ENCODE measurements at places on chromosomes 1 and 21. TPM values are rescaled to one million over a fixed set of nuclear protein-coding genes. Genes with fewer than 3 reads are reported as not detected.

DNA sequence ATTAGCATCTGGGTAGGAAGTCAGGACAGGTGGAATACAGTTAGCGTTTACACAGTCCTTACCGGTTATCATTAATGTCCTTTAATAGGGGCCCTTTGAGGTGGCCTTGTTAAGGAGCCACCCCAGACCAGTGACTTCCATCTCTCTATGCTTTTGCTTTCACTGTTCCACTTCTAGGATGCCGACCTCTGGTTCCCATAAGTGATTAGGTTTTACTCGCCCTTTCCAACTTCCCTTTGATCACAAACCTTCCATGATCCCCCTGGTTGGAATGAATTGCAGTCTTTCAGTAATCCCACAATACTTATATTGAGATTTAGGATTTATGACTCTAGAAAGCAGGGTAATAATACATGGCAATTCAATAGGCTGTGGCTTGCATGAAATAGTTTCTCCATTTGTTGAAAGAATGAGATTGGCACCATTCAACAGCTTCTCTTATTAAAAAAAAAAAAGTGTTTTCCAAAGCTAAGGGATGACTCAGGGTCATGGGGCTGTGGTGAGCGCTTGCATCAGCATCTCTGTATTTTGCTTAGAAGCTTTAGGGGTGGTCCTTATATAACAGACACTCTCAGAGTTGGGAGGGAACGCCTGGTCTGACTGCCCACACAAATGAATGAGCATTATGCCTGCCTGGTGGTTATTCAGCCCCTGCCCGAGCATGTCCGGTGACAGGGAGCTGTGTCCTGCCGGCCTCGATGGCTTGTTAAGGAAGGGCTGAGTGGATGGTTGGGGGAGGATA, 110.5 kb downstream of the CNIH3 start:
- H3K27ac ChIP-seq = no peak overlapping the region
- no peaks in the 10 kb centered on the region for H3K27me3 ChIP-seq
- DNase-seq = no peak
- H3K4me3 ChIP-seq = no peak overlapping the region
- no peaks in the 10 kb centered on the region for H3K36me3 ChIP-seq

DNA sequence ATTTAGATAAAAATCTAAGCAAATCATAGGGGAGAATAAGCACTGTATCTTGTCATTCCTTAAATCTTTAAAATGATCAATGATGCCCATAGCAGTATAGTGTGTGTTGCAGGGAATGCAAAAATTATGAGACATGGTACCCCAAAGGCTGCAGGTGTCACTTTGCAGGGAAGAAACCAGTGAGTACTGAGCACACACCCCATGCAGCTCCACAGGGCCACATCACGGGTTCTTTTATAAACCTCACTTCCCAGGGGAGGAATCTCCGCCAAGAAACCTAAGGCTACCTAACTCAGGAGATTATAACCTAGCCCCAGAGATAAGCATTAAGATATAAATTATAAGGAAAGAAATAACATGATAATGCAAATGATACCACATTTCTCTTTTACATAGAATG, 115.6 kb downstream of the APP start:
- no peaks in the 10 kb centered on the region for H3K27me3 ChIP-seq
- no peak overlapping the region for H3K4me3 ChIP-seq

Gene CD5L
- not detected for total RNA-seq

DNA sequence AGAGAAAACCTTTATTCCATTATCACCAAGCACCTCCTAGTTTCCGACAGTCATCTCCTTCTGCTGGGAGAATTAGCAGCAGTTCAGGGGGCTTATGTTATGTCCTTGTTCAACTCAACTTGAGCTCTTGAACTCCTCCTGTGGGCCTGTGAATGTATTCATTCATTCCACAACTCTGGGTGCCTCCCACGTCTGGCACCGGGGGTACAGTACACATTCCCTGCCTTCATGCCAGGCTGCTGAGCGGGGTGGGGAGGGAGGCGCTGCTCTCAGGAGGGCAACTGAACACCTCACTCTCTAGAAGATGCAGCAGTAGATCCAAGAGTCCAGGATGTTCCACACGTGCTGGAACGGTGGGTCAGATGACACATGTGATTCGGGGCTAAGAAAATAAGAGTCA, 4.3 kb upstream of the MX2 start:
- peaks cover 29% of the 10 kb centered on the region for H3K27me3 ChIP-seq
- no peaks in the 10 kb centered on the region for H3K36me3 ChIP-seq
- no peaks in the 10 kb centered on the region for H3K4me1 ChIP-seq
- no peak overlapping the region for H3K4me3 ChIP-seq
- no peak overlapping the region for H3K27ac ChIP-seq

DNA sequence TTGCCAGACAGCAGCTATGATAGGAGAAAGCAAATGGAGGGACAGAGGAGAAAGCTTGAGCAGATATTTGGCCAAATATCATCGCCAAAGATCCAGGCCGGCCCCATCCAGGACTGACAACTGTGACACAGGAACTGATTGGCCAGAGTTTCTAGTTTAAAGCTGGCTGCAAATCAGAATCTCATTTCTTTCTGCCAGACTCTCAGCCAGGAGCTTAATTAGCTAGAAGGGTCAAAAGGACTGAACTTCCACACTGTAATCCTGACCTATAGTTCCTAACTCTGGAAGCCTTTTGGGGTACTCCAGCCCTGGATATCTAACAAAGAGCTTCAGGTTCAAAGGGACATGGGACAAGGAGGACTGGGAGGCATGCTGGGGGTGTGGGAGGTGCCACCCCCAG, 106.7 kb upstream of the GNG12 start:
- no peak overlapping the region for H3K4me3 ChIP-seq

Gene XCL2
- total RNA-seq = not detected

Gene TIE1
- 0.31 TPM for total RNA-seq

Gene PCAT6
- 2.4 TPM for total RNA-seq

Gene CYP4A11
- not detected for total RNA-seq

Gene WNT4
- total RNA-seq = not detected

Gene CAPN9
- total RNA-seq = not detected

DNA sequence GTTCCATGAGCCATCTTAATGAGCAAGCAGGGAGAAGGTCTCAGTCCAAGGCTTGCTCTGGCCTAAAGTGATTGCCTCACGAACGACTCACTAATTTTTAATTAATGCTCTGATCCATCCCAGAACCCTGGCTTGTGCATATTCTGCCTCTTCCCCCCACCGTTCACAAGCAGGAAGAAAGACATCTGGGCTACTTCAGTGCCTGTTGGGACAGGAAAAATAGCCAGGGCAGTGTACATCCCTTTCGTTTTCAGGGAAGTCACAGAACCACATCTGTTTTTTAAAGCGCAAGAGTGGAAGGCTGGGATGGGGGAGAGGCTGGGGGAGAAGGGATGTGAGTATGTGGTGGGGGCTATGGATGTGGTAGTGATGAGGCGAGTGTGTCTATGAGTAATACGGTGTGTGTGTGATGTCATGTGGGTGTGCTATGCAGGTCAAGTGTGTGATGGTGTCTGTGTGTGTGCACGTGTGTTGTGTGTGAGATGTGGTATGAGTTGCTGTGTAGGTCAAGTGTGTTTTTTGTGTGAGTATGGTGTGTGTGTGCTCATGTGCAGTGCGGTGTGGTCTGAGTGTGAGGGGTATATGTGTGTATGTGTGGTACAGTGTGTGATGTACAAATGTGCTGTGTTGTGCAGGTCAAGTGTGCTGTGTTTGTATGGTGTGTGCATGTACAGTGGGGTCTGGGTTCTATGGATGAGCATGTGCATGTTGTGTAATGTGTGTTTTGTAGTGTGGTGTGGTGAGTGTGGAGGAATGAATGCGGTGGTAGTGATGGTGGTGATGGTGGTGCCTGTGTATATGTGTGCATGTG, 64.9 kb upstream of the SYT6 start:
- H3K4me1 ChIP-seq = no peaks in the 10 kb centered on the region
- H3K36me3 ChIP-seq = no peaks in the 10 kb centered on the region
- H3K27ac ChIP-seq = no peak overlapping the region

DNA sequence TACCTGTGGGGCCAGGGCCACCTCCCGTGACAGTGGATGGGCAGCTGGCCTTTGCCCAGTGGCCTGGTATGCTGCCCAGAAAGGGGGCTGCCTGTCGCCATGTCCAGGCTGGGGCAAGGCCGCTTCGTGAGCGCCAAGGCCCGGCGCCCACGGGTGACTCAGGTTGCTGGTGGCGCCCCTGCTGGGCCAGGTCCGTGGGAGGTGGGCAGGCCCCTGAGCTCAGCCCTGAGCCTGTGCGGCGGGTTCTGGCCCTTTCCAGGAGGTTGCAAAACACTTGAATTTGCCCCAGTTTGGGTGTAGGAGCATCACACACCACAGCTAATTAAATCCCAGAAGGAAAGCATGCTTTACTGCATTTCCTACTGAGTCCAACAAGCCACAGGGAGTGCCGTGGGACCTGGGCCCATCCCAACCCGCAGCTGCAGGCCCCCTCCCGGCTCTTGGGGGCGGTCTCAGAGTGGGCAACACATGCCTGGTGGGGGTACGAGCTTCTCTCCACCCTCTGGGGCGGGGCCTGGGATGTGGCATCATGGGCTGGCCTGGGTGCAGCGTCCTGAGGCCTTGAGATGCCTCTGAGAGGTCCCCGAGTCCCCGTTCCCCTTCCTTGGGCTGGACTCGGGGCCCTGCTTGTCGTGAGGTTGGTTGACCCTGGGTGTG, 159.8 kb downstream of the PEX14 start:
- no peak overlapping the region for H3K4me3 ChIP-seq
- no peak overlapping the region for H3K27ac ChIP-seq
- no peaks in the 10 kb centered on the region for H3K4me1 ChIP-seq
- DNase-seq = no peak

- no peak for DNase-seq
- H3K4me3 ChIP-seq = no peak overlapping the region
- no peaks in the 10 kb centered on the region for H3K27me3 ChIP-seq
- H3K4me1 ChIP-seq = no peaks in the 10 kb centered on the region
- no peak overlapping the region for H3K27ac ChIP-seq
Measured at GRCh38 chr21:28283641-28284490, 708.8 kb downstream of the LTN1 start.
